CD4-positive, alpha-beta T cell treated with Interleukin-6 for 4 hours (primary cell): ENCODE measurements at places on chromosomes 13 and 19.

- DNase-seq = no peak
These were observed at the start of gene ZGLP1 for GRCh38 chr19:10309423-10309822. Gene ZGLP1 (minus strand): TSS chr19:10309815.

DNA sequence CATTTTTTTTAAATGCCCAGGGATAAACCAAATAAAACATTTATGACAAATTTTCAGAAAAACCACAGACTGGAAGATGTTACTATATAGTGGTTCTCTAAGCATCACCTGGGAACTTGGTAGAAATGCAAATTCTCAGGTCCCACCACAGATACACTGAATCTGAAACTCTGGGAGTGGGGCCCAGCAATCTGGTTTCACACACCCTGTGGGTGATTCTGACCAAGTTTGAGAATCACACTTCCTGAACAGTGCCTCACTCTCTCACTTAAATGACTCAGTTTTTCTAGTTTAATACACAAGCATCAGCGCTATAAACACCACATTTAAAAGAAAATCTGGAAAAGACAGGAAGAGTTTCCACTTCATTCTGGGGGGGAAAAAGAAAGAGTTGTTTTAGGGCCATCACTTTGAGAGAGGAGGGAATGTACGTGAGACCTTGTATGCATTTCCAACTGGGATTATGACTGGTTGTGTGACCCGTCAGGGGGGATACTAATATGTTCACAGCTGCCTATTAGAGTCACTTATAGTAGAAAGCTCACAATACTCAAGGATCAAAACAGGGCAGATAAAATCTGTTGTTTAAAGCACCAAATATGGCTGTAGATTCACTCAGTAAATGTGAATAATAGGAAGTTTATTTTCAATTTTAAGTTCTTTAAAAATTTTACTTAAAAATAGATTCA, 567.7 kb downstream of the GPC6 start:
- DNase-seq = no peak

DNA sequence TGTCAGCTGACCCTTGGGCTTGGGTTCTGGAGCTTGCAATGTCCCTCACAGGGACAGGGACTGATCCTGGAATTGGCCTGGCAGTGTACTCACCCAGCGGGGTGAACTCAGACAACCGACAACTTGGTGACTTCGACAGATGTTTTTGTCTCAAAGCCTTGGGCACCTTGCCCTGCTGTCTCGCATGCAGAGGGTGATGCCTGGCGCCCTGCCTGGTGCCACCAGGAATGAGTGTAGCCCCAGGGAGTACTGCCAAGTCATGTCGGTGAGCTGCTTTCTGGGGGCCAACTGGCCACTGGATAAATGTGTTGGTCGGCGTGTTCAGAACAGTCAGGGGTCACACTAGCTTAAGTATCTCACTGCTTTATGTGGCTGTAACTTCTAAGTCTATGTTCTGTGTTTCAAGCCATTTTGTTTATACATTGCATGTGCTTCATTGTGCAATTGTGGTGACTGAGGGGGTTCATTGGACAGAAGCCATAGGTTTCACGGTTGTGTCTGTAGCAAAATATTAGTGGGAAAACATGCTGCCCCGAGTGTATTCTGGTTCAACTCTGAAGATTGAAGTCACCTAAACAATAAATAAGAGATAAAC, 96.3 kb upstream of the TNFSF11 start:
- no peak for DNase-seq

- no peak for DNase-seq
These were observed 128.8 kb downstream of the SIPA1L3 start for GRCh38 chr19:38035515-38036495.

DNA sequence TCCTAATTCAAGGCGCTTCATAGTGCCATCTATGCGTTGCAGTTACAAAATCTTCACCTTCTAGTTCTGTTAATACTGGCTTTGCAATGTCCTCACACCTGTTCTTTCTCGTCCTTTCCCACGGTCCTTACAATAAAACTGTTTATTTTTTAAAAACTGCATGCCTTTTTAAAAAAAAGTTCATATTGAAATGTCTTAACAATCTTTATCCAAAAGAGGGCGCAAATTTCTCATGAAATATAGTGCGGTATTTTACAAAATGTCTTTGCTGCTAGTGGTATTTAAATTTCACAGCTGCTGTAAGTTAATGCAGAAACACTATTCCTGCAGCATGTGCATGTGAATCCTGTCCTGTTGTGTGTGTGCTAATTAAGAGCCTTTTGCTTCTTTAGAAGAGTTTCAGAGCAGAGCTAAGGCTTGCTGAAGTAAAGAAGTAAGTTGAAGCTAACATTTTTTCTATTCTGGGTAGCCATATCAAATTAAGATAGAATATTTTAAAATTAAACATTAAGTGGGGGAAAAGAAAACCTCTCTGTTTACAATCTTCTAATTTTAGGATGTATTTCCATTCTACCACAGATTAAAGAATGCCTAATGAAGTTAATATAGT, 15.8 kb upstream of the CLDN10 start:
- DNase-seq = no peak

GRCh38 chr19:29704562-29705558, 10.2 kb downstream of the C19orf12 start:
- no peak for DNase-seq

GRCh38 chr13:67366533-67366932, 136.4 kb upstream of the PCDH9 start:
- DNase-seq = no peak

DNA sequence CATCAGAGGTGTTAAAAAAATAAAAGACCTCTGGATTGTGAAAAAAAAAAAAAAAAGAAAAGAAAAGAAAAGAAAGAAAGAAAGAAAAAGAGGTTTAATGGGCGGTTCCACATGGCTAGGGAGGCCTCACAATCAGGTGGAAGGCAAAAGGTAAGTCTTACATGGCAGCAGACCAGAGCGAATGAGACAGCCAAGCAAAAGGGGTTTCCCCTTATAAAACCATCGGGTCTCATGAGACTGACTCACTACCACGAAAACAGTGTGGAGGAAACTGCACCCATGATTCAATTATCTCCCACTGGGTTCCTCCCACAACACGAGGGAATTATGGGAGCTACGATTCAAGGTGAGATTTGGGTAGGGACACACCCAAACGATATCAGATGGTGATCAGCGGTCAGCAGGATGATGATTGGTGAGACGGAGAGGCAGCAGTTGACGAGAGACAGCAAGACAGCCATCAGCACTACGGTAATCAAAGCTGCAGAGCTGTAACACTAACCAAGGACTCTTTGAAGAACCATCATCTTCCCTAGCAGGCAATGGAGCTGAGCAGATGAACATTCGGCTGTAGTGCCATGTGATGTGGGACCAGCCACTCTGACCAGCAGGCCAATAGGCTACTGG, 3.9 kb upstream of the CD209 start:
- peak; percentile 25 for DNase-seq

GRCh38 chr19:37564624-37565369, 29.8 kb downstream of the ZNF571 start:
- DNase-seq = no peak

DNA sequence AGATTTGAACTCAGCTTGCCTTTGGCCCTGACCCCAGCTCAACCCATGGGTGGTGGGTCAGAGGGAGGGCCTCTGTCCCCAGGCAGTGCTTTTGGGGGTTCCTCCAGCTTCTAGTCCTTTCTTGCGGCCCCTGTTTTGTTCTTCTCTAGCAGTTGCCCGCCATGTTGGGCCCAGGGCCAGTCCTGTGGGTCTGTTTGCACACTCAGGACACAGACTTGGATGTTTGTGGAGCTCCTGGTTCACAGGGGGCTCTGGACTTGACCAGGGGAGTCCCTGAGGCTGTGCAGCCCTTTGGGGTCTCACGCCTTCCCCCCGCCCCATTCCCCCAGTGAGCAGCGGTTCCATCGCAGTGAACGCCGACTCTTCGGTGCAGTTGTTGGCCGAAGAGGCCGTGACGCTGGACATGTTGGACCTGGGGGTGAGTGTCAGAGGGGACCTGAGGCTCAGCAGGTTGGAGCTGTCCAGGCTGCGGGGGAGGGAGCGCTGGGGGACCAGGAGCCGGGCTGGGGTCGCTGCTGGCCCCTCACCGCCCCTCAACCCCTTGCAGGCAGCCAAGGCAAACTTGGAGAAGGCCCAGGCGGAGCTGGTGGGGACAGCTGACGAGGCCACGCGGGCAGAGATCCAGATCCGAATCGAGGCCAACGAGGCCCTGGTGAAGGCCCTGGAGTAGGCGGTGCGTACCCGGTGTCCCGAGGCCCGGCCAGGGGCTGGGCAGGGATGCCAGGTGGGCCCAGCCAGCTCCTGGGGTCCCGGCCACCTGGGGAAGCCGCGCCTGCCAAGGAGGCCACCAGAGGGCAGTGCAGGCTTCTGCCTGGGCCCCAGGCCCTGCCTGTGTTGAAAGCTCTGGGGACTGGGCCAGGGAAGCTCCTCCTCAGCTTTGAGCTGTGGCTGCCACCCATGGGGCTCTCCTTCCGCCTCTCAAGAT, 2.5 kb downstream of the ATP5F1D start:
- peak; percentile 88 for DNase-seq

DNA sequence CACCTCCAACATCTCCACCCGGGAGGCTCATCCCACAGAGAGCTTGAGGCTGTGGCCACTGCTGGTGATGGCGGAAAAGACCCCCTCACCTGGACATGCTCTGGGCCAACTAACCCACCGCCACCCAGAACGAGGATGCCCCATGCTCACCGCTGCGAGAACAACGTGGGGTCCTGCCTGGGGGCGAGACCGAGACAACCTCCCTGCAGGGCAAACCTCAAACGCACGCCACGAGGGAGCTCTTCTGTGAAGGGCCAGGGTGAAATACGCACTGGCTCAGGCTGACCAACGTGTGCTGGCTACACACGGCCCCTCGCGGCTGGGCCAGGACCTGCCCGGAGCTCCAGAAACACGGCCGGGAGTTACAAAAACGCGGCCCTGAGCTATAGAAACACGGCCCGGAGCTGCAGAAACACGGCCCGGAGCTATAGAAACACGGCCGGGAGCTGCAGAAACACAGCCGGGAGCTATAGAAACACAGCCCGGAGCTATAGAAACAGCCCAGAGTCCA, 19.0 kb upstream of the PLPP2 start:
- no peak for DNase-seq

DNA sequence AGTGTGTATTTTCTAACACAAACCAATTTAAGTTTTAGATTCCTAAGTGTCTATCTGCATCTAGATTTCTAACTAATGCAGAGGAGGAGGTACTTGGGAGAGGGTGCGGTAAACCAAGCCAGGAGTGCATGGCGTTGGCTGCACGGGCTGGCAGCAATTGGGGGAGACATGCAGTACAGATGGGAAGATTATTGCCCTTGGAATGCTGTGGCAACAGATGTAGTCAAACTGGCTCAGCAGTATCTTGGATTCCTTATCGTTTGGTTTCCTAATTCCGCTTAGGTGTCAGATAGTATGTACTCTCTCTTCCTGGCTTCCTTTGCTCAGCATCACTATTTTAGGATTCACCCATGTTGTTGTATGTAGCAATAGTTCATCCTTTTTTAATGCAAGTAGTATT, 29.4 kb upstream of the STK24 start:
- DNase-seq = no peak

DNA sequence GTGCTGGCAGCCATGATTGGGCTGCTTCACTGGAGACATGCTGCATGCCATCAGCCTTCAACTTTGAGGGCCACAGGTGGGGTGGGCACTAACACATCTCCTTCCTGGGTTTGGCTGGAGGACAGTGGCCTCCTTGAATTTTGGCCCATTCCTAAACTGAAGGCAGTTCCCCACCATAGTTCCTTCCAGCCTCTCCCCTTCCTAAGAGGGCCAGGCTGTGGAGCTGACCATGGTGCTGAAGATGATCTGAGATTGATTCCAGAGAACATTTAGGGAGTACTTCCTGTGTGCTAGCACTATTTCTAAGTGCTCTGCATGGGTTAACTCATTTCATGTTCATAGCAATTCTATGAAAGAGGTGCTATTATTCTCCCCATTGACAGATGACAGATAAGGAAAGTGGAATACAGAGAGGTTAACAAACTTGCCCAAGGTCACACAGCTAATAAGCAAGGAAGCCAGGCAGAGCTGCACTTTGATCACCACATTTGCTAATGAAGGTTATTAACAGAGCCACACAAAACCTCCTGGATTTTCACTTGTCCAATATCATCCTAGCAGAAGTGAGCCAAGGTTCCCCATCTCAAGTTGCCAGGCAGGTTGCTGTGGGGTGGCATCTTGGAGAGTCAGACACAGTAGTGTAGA, 175.3 kb downstream of the ZIC5 start:
- peak; percentile 6 for DNase-seq

- DNase-seq = no peak
These were observed 3.0 kb downstream of the WASF3 start for GRCh38 chr13:26560456-26560855.

DNA sequence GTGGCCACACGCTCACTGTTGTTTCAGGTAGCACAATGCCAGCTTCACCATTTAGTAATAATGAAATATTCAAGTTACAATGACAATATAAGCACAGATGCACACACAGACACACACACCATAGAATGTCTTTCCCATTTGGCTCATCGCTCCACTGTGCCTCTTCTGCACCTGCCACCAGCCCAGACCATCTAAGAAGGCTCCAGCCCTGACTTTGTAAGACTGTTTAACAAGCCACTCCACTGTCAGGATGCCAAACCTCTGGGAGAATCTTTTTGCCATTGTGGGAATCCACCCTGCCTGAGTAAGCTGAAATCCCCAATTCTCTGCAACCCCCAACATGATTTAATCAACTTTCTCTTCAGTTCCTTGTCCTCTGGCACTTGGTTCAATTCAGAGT, 60.6 kb downstream of the LHFPL6 start:
- no peak for DNase-seq

GRCh38 chr13:59950266-59950665, 213.5 kb downstream of the DIAPH3 start:
- no peak for DNase-seq

DNA sequence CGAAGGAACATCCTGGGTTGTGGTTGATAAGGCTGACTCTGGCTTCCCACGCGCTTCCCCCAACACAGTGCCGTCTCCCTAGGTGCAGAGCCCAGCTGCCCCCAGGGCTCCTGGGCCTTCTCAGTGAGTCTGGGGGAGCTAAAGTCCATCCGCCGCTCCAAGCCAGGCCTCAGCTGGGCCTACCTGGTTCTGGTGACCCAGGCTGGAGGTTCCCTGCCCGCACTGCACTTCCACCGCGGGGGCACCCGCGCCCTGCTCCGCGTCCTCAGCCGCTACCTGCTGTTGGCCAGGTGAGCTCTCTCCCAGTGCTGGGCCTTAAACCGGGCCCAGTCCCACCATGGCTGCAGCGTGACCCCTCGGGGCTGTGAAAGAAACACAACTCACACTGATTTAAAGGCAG, 3.7 kb downstream of the TBC1D17 start:
- no peak for DNase-seq

DNA sequence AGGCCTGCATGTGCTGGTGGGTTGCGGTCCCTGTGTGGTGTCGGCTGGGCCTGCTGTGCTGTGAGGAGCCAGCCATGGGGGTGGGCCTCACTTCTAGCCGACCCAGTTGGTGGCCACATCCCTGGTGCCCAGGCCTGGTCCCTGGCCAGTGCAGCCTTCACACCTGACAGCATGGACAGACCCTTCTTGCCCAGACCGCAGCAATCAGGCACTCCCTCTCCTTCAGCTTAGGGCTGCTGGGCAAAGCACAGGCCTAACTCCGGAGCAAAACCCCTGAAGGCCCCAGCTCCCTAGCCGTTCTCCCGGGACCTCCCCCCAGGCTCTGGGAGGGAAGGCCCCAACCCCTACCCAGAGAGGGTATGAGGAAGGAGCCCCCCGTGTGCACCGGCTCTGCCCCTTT, 6.6 kb upstream of the MCF2L start:
- no peak for DNase-seq
